ENCODE measurements at places on chromosomes 12 and 14.

DNA sequence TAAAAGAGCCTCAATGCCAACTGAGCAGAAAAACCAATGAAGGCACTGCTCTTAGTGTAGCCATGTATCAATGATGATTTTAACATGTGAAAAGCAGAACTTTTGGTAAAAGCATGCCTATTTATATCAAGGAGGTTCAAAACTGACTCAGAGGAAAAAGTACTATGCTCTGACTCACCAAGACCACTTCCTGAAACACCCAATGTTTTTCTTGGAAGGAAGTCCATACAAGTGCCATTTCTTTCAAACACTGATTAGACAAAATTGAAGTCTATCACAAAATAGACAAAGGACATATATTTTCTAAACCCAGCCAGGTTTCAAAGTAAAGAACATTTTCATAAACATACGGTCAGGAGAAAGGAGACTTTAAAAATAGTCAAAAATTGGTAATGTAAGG is 88.6 kb downstream of the EPS8 start:
- DNase-seq: no peak
- H3K27me3 ChIP-seq: no peaks in the 10 kb centered on the region
- no peak overlapping the region for H3K4me3 ChIP-seq
- no peak overlapping the region for H3K27ac ChIP-seq

DNA sequence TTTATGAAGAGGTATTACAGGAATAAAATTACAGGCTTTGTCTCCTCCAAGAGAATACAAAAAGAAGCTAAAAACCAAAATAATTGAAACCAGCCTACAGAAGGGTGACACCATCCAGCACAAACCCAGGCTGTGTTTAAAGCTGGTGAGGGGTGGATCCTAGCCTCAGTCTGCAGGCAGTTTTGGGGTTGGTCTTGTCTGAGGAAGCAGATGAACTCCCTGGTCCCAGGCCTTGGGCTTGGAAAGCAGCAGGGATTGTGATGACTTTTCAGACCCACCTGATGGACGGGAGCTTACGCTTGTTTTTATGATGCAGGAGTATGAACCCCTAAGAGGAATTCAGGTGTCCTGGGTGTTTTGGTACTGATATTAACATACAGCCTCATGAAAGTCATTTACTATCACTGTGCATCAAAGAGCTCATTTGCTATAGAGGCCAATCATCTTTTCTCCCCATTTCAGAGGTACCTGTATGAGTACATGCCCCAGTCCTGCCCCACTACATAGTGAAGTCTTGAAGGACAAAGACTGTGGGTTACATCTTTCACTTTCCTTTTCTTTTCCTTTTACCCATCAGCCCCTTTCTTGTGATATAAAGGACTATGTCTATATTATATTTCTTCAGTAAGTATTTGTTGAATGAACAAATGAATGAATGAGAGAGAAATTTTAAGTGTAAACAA is 18.1 kb downstream of the PRICKLE1 start:
- peaks cover 4% of the 10 kb centered on the region for H3K4me1 ChIP-seq
- H3K27ac ChIP-seq: no peak overlapping the region
- H3K36me3 ChIP-seq: no peaks in the 10 kb centered on the region

DNA sequence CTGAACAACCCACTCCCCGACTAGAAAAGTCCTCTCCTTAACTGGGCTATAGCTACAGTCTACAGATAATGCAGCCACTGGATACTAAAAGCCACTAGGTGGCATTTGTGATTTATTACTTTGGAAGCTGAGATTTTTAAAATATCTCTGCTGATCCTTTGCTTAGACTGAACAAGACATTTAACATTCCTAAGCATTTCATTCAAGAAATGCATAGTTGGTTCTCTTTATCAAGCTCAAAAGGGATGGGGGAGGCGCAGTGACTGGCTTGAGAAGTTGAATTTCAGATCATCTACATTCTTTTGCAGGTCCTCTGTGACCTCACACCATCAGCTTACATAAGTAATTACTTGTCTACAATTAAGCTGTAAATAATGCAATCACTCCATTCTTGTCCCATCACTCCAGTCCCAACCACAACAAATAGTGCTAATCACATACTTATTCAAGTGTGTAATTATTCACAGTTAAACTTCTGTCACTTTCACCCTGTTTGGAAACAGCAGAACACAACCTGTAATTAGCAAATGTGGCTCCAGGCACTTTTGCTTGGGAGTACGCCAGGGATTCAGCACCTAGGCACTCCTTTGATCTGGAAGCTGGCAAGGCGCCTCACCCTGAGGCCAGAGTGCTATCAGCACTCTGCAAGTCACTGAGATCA is 203.6 kb downstream of the NOVA1 start:
- no peak overlapping the region for H3K4me3 ChIP-seq
- H3K27me3 ChIP-seq: no peaks in the 10 kb centered on the region
- DNase-seq: peak; percentile 36

GRCh38 chr12:93552427-93552826 is 20.0 kb upstream of the SOCS2 start:
- no peak for DNase-seq
- H3K27ac ChIP-seq: no peak overlapping the region
- H3K27me3 ChIP-seq: no peaks in the 10 kb centered on the region

Data from neural progenitor cell (in vitro differentiated cells).